ENCODE measurements at places on chromosomes 3 and 15.

DNA sequence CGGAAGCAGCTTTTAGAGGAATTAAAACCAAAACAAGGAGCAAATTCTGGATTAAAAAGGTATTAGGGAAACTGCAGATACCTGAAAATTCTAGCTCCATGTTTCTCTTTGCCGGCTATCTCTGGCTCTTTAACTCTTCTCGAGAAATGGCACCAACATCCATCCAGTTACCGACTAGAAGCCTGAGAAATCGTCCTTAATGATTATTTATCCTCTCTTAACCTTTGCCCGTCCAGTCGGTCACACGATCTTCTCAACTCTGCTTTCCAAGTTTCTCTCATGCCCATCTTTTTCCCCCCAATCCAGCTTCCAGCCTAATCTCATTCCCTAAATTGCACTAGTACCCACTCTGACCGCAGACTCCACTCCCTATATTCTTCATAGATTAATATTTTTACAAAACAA lies 596 bp upstream of the SGO1 start:
- no peak for DNase-seq

GRCh38 chr15:63020759-63021430 lies 21.7 kb upstream of the TPM1 start:
- DNase-seq, result no peak

DNA sequence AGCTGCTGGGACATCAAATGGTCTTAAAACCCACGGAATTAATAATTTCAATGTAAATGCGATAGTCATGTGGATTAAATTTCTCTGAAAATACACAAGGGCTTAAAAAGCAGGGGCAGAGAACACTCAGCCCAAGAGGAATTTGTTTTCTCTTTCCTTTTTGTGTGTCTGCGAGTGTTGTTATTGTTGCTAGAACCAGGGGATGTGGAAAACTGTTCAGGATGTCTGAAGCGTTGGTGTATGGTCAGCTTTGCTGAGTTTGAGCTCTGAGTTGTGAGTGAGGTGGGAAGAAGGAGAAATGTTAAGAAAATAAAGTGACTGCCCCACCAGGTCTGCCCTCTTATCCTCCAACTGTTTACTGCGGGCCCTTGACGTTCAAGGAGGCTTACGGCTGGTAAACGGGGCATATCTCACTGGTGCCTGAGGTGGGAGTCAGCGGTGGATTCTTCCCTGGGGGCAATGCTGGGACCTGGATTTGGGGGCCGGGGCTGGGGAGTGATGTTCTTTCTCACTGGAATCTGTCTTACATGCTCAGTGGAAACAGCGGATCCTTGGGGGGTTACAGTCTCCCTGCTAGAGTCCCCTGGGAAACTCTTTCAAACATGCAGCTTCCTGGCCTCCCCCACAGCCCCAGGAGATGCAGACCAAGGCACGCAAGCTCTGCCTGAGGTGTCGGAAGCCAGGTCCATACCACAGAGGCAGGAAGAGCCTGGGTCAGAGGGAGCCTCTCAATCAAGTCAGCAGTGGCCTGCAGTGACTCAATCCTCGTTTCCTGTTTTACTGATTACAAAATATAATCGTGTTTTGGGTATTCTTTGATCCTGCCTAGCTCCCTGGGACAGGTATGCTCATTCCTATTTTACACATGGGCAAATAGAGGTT lies 41.8 kb downstream of the ITGA11 start:
- no peak for DNase-seq

GRCh38 chr3:13479332-13479581 lies 849 bp upstream of the HDAC11 start:
- DNase-seq, result no peak

DNA sequence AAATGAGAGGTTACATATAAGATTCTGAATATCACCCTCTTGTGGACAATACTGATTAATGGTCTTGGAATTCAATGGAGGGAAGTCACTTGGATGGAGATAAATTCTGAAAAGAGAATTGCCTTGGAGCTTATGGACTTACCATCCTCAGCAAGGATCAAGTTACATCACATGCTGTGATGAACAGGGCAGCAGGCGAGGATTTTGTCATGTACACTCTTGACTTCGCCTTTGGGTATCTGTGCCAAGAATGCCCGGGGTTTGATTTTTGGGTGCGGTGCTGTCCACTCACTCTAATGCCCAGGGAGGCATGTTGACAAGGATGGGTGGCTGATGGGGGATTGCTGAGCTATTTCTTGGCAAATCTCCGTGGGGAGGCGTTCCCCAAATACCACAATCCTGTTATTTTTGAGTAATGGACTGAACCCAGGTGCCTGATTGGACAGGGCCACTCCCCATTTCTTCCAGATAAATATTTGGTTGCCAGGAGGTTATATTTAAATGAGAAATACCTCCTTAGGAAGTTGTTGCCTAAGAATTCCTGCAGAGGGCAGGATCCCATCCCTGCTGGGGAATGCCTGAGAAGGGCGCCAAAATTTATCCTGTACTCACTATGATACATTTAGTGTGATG lies 96.3 kb downstream of the TPRG1 start:
- no peak for DNase-seq
